ENCODE measurements at places on chromosomes 4 and X.
A peak's percentile ranks its signal among the peaks of the same experiment; 100 is the strongest.

- peak; percentile 75 for DNase-seq
Observed at GRCh38 chr4:113293043-113293560, 243.6 kb downstream of the ANK2 start.

DNA sequence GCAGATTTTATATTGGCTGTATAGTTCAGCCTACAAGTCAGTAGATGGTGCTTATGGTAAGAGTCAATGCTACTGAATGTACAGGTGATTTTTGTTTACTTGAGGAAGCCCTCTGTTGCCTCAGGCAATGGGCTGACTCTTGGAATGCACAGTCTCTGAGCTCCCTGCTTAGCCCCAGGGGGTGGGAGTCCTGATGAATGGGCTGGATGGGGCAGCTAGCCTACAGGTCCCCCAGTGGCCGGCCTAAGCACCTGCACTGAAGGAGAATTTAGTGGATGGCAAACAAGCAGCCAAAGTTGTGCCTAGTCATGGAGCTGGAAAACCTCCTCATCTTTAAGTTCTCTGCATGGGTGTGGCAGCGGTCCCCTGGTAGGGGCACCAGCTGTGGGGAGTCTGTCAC is 101.8 kb upstream of the CXorf51B start:
- DNase-seq = peak; percentile 5

DNA sequence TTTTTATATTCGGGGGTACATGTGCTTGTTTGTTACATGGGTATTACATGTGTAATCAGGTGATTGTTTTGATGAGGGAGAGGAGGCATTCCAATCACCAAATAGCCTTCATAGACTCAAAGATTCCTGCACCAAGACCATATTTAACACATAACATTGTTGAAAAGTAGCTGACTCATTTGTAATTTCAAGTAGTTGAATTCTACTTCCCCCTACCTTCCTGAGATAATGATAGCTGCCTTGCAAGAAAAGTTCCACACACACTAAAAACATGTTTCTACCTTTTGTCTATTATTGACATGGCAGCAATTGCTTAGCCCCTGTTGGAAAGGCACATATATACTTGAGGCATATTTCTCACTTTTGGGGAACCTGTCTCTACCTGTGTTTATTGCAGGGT is 16.1 kb downstream of the PGAM4 start:
- no peak for DNase-seq

DNA sequence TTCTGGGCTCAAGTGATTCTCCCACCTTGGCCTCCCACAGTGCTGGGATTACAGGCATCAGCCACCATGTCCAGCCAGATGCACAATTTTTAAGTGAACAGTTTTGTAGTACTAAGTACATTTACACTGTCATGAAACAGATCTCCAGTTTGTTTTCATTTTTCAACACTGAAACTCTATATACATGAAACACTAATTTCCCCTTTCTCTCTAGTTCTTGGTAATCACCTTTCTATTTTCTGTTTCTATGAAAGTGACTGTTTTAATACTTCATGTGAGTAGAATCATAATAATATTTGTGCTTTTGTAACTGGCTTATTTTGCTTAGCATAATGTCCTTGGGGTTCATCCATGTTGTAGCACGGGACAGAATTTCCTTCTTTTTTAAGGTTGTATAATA is 237.4 kb downstream of the CAMK2D start:
- DNase-seq = no peak
